ENCODE measurements at places on chromosomes 2 and 18.

DNA sequence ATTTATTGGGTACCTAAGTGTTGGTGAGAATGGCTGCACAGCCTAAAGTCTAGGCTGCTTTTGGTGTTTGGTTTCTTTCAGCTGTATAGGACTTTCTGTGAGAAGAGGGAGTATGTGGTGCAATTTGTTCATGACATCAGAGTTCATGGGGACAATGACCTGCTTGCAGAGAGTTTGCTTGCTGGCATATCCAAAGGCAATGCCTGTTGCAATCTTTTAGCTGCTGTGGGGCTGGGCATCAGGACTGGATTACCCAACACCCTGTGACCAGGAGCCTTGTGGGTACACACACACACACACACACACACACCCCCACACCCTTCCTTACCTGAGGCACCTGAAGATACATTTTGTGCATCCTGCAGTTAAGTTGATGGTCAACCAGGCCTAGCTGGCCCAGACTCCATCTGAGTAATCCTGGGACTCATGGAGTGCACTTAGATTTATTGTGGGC, 68.4 kb downstream of the LIPG start:
- no peak for DNase-seq

- no peak for DNase-seq
Measured at GRCh38 chr18:47204908-47205522, 28.9 kb upstream of the IER3IP1 start.

DNA sequence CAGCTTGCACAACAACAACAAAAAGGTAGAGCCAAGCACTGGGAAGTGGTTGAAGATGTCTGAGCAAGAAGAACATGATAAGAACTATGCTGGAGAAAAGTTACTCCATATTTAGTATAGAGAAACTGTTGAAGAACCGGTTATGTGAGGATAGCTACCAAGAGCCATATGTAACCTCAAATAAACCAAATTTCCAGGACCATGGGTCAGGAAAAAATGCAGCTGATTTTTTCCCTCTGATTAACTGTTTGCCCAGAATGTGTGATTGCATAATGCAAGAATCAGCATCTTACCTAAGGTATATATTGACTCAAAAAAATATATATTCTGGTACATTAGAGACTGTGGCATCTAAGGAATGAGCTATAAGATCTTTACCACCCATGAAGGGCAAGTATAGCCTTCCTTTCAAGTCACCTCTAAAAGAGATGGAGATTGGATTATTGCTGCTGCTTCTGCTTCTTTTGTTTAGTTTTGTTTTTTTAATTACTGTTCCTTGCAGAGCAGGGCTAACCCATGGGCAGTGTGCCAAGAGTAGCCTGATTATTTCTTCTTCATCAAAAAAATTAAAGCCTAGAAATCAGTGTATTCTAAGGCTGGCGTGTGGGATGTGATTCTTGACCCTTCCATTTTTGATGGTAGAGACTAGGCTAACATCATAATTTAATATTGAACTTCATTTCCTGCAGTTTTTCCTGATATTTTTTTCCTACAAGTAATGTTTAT, 76.9 kb upstream of the MAP3K20 start:
- no peak for DNase-seq

- DNase-seq = no peak
Measured at GRCh38 chr2:232365621-232366321, 12.8 kb upstream of the ALPP start.

GRCh38 chr2:124572934-124573634, 548.0 kb downstream of the CNTNAP5 start:
- no peak for DNase-seq

- no peak for DNase-seq
Measured at GRCh38 chr2:223247136-223247535, 195.1 kb downstream of the KCNE4 start.

- no peak for DNase-seq
Measured at GRCh38 chr18:48913201-48913600, 37.6 kb downstream of the SMAD7 start.

DNA sequence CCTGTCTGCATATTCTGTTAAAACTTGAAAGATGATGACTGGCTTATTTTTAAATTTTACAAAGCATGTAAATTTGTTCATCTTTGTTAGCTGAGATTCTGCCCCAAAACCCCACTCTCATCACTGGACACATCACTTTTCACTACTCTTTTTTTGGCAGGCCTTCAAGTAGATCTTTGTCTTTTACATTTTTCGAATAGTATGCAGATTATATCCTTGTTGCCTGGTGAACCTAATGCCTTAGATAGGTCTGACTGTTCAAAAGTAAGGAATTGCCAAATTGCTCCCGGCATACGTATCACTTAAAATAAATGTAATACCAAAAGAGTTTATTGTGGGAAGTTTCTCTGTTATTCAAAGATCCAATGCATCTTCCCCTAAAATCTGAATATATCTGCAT, 303.3 kb downstream of the XIRP2 start:
- DNase-seq = no peak

- peak; percentile 81 for DNase-seq
Measured at GRCh38 chr2:70789304-70790135, 923 bp downstream of the FIGLA start.

- DNase-seq = no peak
Measured at GRCh38 chr2:196798980-196799379, 503 bp downstream of the GTF3C3 start.

Measured in Right ventricle myocardium inferior (tissue), 1 donor.